Mesenchymal stem cell (in vitro differentiated cells and primary cell): ENCODE measurements at places on chromosomes 1 and 21.

DNA sequence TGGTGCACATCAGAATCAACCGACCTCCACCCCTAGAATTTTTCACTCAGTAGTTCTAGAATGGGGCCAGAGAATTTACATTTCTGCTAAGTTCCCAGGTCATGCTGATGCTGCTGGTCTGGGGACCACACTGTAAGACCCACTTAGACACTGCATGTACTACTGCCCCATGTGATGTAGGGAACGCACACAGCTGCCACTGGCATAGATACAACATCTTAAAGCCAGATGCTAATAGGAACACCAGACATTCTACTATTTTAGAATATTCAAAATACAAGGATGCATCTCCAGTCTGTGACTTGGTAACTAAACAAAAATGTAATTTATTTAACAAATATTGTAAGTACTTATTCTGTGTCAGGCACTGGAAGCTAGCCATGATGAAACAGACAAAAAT is 14.1 kb upstream of the ATP1B1 start:
- no peak for DNase-seq

DNA sequence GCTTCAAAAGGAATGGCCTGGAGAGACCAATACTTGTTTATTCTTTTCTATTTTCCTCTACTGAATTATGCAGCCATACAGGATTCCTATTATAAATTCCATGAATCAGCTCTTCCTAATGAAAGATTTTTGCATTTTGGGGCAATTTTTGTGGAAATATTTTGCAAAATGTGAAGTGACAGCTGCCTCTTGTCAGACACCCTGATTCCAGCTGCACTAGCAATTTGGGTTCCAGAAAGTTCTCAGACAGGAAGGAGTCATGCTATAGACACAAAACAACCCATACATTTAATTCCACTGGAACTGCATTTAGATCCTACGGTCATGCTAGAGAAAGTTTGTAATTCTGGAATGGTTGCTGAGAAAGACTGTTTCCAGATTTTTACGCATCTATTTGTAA is 119.5 kb downstream of the XCL2 start:
- DNase-seq = no peak

DNA sequence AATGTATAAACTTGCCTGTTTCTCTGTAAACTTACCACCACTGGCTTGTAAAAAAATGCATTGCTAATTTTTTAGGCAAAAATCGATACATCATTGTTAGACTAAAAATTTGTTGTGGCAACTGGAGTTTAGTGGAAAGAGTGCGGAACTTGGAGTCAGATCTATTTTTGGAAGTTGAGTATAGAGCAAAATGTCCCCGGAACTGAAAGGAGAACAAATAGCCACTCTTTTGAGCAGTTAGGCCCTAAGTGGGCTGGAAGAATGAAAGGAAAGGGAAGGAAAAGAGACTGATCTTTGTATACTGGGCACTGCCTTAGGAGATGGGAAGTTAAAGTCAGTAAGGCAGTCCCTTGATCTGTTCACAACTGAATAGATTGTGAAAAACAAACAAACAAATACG is 30.2 kb downstream of the OPTC start:
- no peak for DNase-seq

DNA sequence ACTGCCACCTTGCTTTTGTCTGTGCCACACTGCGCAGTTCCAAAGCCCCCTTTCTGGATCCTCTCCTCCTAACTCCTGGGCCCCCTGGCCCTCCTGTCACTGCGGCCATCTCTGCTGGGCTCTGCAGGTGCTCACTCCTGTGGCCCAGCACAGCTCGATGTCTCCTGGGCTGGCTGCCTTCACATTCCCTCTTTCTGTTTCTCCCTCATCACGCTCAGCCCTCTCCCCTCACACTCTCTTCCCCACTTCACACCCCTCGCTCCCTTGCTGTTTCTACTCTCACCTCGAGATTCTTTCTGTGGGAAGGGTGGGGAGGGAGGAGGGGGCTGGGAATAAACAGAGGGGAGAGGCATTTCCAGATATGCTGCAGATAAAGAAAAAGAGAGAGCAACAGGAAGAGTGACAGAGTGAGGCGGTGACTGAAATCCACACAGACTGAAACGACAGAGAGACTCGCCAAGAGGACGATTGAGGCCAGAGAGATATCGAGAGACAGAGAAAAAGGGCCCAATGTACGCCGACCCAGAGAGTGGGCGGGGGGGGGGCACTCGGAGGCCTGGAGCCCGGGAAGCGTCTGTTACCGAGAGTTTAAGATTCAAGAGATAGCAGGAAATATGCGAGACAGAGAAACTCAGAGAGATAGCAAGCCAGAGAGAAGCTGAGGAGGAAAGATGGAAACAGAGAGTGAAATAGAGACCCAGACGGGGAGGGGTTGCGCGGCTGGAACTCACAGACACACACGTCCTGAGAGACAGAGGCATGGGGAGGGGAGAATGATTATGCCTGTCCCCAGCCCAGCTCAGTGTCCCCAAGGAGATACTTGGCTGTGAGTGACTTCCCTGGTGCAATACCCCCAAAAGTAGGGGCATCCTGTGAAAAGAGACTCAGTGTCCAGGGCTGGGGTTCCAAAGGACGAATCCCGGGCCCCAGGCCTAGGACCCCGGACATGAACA is 666 bp downstream of the CSF3R start:
- DNase-seq = no peak

- peak; percentile 62 for DNase-seq
These were observed 3.9 kb upstream of the PGLYRP4 start for GRCh38 chr1:153352523-153352922.

DNA sequence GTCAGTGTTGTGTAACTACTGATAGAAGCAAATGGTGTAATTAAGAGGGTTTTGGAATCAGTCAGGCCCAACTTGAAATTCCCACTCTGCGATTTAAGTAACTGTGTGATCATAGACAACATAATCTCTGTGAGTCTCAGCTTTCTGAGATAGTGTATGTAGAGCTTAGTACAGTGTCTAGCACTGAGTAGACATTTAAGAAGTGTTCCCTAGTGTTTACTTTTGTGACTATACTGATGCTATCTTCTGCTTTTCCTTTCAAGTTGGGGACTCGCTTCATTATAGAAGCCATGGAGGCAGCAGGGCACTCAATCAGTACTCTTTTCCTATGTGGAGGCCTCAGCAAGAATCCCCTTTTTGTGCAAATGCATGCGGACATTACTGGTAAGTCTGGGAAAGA is 147.7 kb upstream of the HOOK1 start:
- DNase-seq = no peak

GRCh38 chr1:208176649-208177048 is 67.5 kb downstream of the PLXNA2 start:
- no peak for DNase-seq

DNA sequence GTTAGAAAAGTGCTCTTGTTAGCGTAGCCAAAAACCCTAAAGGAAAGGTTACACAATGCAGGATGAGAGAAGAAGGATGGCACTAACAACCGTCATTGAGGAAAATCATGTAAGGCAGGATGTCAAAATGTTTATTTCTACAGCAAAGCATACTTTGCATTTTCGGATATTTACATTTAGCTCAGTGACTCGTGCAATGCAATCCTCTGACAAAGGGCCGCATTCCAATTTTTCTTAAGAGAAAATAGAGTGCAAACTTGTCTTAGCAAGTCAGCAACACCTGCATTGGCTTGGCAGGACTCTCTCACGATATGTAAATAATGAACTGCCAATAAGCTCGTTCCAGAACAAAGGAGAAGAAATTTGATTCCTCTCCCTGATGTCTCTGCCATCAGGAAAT is 33.3 kb downstream of the TIAM1 start:
- peak; percentile 5 for DNase-seq

GRCh38 chr1:46333300-46334029 is 7.1 kb upstream of the NSUN4 start:
- DNase-seq = peak; percentile 59

- DNase-seq = no peak
These were observed 197.7 kb upstream of the EDN2 start for GRCh38 chr1:41682149-41682548.

DNA sequence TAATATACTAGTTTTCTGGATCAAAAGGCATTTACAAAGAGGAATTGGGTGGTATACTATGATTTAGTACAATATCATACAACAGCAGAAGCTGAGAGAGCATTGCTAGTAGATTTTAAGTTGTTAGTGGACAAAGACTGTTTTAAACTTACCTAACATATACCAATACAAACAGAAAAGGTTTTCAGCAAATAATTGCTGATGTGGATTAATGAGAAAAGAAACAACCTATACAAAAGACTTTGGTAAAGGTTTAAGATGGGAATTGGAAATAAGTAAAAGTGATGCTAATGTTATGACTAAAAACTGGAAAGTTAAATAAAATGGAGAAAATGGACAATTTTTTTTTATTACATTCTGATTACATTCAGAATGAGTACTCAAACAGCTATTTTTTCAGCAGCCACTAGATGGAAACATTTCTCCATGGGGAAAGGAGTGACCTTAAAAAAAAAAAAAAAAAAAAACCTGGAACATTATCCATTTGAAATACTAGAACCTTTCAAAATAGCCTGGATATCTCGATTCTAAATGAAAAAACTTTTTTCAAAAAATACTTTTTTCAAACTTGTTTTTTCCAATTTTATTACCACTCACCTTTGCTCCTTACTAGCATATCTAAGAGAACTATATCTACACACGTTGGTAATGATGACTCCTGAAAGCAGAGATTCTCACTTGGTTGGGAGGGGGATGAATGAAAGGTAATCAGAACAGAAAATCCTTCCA is 55.4 kb downstream of the EPRS1 start:
- DNase-seq = peak; percentile 61

- no peak for DNase-seq
These were observed 8.4 kb upstream of the DEDD start for GRCh38 chr1:161140755-161141400.

DNA sequence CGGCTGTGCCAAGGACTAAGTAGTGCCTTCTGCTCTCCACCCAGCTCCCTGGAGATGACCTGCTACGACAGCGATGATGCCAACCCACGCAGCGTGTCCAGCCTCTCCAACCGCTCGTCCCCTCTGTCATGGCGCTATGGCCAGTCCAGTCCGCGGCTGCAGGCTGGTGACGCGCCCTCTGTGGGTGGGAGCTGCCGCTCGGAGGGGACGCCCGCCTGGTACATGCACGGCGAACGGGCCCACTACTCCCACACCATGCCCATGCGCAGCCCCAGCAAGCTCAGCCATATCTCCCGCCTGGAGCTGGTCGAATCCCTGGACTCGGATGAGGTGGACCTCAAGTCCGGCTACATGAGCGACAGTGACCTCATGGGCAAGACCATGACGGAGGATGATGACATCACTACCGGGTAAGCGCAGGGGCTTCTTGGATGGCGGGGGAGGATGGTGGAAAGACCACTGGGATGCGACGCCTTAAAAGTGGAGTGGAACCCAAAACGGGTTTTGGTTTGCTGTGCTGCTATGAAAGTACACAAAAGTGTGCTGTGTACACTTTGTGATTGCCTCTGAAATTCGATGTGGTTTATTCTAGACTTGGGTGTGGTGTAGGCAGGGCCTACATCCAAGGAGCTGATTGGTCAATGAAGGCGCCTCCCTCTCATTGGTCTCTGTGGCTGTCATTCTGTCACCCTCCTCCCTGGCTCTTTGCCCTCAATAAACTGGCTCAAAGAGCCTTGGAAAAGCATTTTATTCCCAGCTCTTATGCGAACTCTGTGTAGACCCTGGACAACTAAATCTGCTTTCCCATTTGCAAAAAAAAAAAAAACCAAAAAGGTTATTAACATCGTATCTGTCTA is 110.4 kb upstream of the IPO9 start:
- DNase-seq = no peak

GRCh38 chr1:219099307-219099706 is 74.4 kb upstream of the LYPLAL1 start:
- DNase-seq = no peak

DNA sequence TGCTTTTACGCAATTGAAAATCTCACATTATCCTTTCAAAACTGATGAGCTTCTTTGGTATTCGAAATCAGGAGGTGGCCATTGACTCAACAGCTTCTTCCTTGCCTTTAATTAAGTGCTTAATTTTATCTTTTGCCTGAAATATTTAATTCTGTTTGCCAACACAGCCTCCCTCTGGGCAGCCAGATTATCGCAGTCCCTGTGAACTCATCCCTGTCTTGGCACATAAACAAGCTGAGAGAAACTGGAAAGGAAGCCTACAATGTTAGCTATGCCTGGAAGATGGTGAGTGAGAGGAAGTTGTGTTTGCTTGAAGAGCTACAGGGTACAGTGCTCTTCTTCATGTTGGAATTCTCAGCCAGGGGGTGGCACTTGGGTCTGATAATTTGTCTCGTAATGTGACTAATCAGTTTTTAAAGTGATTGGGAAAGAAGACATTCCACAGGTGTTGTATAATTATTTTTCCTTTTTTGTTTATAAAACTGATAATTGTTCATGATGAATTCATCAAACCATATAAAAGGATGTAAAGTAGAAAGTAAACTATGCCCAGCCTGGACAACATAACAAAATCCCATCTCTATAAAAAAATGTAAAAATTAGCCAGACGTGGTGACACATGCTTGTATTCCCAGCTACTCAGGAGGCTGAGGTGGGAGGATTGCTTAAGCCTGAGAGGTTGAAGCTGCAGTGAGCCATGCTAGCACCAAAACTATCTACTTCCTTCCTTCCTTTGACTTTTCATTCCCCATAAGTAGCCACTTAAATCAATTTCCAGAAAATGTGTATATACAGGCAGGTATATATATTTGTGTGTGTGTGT is 90.1 kb upstream of the RAVER2 start:
- DNase-seq = no peak

GRCh38 chr1:211484755-211485479 is 7.0 kb downstream of the RD3 start:
- DNase-seq = no peak

DNA sequence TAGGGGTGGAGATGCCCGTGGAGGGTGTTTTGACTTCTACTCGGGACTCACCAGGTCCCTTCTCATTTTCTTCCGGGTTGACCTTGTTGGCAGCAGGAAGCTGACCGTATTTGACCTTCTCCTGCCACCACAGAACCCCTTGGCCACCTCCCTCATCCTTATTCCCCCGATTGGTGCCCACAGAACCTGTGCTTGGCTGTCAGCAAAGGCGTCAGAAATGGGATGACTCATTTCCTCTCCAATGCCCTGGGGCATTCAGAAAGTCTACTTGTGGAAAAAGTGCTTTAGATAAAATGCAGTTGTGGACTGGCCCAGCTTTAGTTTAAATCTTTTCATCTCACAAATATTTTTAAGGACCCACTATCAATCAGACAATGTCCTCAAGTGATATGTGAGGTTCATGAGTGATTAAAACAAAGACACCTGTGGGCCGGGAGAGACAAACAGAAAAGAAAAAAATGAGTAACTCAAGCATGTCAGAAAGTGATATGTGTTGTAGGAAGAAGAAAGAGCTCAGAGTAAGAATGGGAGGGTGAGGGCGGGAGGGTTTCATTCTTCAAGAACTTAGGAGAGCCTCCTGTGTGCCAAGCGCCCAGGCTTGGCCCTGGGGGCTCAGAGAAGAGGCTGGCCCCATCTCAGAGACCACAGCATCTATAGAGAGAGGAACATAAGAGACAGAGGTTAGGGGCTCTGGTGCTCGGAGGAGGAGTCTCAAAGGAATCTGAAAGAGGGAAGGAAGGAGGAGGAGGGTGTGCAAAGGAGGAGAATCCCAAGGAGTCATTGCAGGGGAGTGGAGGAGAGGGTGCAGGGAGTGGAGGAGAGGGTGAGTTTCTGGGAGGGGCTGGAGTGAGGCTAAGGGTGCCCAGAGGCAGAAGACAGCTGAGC is 221.6 kb upstream of the VAMP3 start:
- peak; percentile 87 for DNase-seq

- DNase-seq = no peak
These were observed 944 bp upstream of the AGO3 start for GRCh38 chr1:35929730-35930592.

- no peak for DNase-seq
These were observed 97.9 kb downstream of the TRIM11 start for GRCh38 chr1:228308628-228309325.
